ENCODE measurements at places on chromosomes 2 and 18.

DNA sequence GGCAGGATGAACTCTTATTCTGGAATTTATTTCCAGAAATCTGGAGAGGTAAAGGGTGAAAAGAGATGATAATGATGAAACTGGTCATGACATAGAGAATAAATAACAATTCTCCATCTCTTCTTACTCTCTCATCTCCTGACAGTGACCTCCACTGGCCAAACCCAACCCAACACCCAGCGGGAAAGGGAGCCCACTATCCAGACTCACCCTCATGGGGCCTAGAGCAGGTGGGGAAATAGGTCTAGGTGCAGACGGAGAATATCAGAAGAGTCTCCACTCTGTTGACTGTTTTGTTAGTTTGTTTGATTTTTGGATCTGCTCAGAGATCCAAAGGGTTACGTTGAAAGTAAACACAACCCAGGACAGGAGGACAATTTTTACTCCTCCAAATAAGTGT is 263.2 kb upstream of the PARD3B start:
- DNase-seq: no peak

GRCh38 chr2:145203891-145204290 is 684.0 kb upstream of the ZEB2 start:
- no peak for DNase-seq

GRCh38 chr2:25293958-25294562 is 47.7 kb downstream of the DNMT3A start:
- no peak for DNase-seq

DNA sequence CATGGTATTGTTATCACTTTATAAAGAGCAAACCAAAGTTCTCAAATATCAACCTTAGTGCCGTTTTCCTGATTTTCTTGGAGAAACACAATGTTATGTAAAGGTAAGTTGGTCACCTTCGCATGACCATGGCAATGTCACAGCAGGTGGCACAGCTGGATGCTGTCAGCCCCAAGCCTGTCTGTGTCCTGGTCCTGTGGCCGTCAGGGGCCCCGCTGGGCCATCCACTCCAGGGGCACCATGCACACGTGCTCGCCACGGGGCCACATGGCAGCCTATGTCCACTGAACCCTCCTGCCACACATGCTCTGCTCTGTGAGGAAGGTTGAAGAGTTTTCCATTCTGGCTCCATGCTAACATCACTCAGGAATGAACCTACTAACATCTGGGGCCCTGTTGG is 85.9 kb downstream of the EIPR1 start:
- no peak for DNase-seq

- DNase-seq: no peak
These were observed 88.0 kb downstream of the AFF3 start for GRCh38 chr2:100054426-100054825.
